ENCODE measurements at places on chromosomes 2 and 18.

DNA sequence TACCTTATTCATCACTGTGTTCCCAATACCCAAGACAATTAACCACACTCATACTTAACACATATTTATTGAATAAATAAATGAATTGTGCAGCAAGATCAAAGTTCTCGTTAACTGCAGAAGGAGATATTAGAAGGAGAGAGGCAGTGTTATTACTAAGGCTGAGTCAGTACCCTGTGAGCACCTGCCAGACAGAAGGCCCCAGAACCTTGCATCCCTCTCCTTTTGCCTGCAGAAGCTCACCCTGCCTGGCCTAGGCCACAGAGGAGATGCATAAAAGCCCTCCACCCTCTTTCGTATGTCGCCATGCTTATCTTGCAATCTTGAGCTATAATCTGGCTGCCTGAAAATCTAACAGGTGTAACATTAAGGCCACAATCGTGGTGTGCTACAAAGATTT is 20.5 kb upstream of the RNF149 start:
- DNase-seq, result peak; percentile 39
- peaks cover 10% of the 10 kb centered on the region for H3K4me1 ChIP-seq
- no peak overlapping the region for H3K27ac ChIP-seq
- H3K27me3 ChIP-seq, result no peaks in the 10 kb centered on the region

GRCh38 chr2:212970132-212970531 is 181.3 kb downstream of the IKZF2 start:
- no peak overlapping the region for H3K27ac ChIP-seq
- no peaks in the 10 kb centered on the region for H3K27me3 ChIP-seq
- peaks cover 9% of the 10 kb centered on the region for H3K4me1 ChIP-seq
- no peaks in the 10 kb centered on the region for H3K36me3 ChIP-seq
- DNase-seq, result no peak

DNA sequence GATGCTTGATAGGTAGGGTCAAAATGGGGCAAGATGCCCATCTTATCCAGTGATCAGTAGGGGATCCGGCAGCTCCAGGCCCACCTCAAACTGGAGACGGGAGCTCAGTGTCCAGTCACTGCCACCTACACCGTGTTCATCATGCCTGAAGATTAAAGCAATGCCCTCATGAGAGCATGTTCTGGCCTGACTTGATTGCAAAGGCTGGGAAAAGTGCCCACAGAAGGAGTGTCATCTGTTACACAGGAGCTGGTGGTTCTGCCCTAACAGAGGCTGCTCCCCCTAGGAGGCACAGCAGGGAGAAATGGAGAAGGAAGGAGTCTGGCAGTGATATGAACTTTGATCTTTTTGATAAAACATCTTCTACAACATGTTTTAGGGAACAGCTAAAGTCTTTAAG is 92.3 kb downstream of the CCBE1 start:
- H3K27me3 ChIP-seq, result no peaks in the 10 kb centered on the region
- no peaks in the 10 kb centered on the region for H3K4me1 ChIP-seq
- no peak overlapping the region for H3K4me3 ChIP-seq
- H3K27ac ChIP-seq, result no peak overlapping the region
- H3K36me3 ChIP-seq, result no peaks in the 10 kb centered on the region

- DNase-seq, result no peak
- peaks cover 26% of the 10 kb centered on the region for H3K4me1 ChIP-seq
- H3K36me3 ChIP-seq, result peaks cover 18% of the 10 kb centered on the region
- H3K4me3 ChIP-seq, result no peak overlapping the region
- no peaks in the 10 kb centered on the region for H3K27me3 ChIP-seq
- H3K27ac ChIP-seq, result no peak overlapping the region
Observed at GRCh38 chr2:64632835-64633819, 20.6 kb downstream of the SERTAD2 start.

GRCh38 chr18:78123144-78123909 is 856.3 kb upstream of the SALL3 start:
- DNase-seq, result no peak
- H3K36me3 ChIP-seq, result peaks cover 4% of the 10 kb centered on the region
- H3K27ac ChIP-seq, result no peak overlapping the region

- no peak overlapping the region for H3K27ac ChIP-seq
- H3K4me3 ChIP-seq, result no peak overlapping the region
- no peaks in the 10 kb centered on the region for H3K4me1 ChIP-seq
- DNase-seq, result no peak
- no peaks in the 10 kb centered on the region for H3K27me3 ChIP-seq
Observed at GRCh38 chr2:184628051-184628450, 29.7 kb downstream of the ZNF804A start.

GRCh38 chr2:75920859-75921551 is 210.3 kb upstream of the GCFC2 start:
- H3K36me3 ChIP-seq, result no peaks in the 10 kb centered on the region
- no peaks in the 10 kb centered on the region for H3K27me3 ChIP-seq
- no peaks in the 10 kb centered on the region for H3K4me1 ChIP-seq
- DNase-seq, result no peak

- no peak overlapping the region for H3K27ac ChIP-seq
- H3K4me3 ChIP-seq, result no peak overlapping the region
- peaks cover 76% of the 10 kb centered on the region for H3K4me1 ChIP-seq
- DNase-seq, result no peak
- H3K36me3 ChIP-seq, result peaks cover 52% of the 10 kb centered on the region
Observed at GRCh38 chr2:98712145-98712544, 18.8 kb downstream of the MGAT4A start.

- H3K27me3 ChIP-seq, result no peaks in the 10 kb centered on the region
- peaks cover 9% of the 10 kb centered on the region for H3K4me1 ChIP-seq
- no peaks in the 10 kb centered on the region for H3K36me3 ChIP-seq
- no peak for DNase-seq
- H3K4me3 ChIP-seq, result no peak overlapping the region
- no peak overlapping the region for H3K27ac ChIP-seq
Observed at GRCh38 chr2:37819186-37819585, 105.9 kb upstream of the RMDN2 start.

DNA sequence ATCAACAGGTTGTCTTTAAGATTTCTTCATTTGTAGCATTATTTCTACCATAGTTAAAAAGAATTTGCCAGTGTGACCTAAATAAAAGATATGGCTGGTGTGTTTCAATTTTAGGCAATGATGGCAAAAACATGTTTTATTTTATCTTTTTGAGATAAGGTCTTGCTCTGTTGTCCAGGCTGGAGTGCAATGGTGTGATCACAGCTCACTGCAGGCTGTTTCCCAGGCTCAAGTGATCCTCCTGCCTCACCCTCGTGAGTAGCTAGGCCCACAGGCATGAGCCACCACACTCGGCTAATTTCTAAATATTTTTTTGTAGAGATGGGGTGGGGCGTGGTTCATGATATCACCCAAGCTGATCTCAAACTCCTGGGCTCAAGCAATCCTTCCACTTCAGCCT is 47.0 kb upstream of the COBLL1 start:
- H3K27me3 ChIP-seq, result peaks cover 5% of the 10 kb centered on the region
- no peak overlapping the region for H3K27ac ChIP-seq
- no peak for DNase-seq
- no peaks in the 10 kb centered on the region for H3K36me3 ChIP-seq
- H3K4me1 ChIP-seq, result no peaks in the 10 kb centered on the region

GRCh38 chr18:4720518-4720917 is 265.4 kb upstream of the DLGAP1 start:
- H3K27me3 ChIP-seq, result no peaks in the 10 kb centered on the region
- H3K4me1 ChIP-seq, result no peaks in the 10 kb centered on the region
- no peaks in the 10 kb centered on the region for H3K36me3 ChIP-seq
- no peak overlapping the region for H3K27ac ChIP-seq
- DNase-seq, result no peak
- H3K4me3 ChIP-seq, result no peak overlapping the region

- H3K36me3 ChIP-seq, result peaks cover 17% of the 10 kb centered on the region
- H3K4me1 ChIP-seq, result peaks cover 39% of the 10 kb centered on the region
- no peaks in the 10 kb centered on the region for H3K27me3 ChIP-seq
- peak overlapping the region; percentile 5 for H3K27ac ChIP-seq
Observed at GRCh38 chr2:241300000-241300399, 15.5 kb downstream of the HDLBP start.

DNA sequence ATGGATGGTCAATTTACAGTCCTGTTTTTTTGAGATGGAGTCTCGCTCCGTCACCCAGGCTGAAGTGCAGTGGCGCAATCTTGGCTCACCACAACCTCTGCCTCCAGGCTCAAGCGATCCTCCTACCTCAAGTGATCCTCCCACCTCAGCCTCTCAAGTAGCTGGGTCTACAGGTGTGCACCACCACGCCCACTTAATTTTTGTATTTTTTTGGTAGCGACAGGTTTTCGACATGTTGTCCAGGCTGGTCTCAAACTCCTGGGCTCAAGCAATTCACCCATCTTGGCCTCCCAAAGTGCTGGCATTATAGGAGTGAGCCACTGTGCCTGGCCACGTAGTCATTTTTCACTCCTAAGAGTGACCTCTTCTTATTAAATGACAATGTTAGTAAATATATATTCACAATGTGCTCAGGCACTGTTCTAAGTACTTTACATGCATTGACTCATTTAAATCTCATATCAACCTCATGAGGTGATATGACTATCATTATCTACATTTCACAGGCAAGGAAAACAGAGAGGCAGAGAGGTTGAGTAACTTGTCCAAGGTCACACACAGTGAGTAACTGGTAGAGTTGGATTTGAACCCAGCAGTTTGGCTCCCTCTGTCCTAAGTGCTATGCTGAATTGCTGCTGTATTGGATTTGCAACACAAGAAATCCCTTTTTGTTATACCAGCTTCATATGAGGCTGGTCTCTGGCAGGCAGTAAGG is 5.6 kb upstream of the DIS3L2 start:
- no peak overlapping the region for H3K27ac ChIP-seq
- H3K4me1 ChIP-seq, result peaks cover 3% of the 10 kb centered on the region

- no peak overlapping the region for H3K27ac ChIP-seq
- H3K36me3 ChIP-seq, result no peaks in the 10 kb centered on the region
- peaks cover 13% of the 10 kb centered on the region for H3K4me1 ChIP-seq
- peaks cover 3% of the 10 kb centered on the region for H3K27me3 ChIP-seq
Observed at GRCh38 chr18:7576685-7577084, 9.6 kb downstream of the PTPRM start.

- no peak overlapping the region for H3K27ac ChIP-seq
- peaks cover 6% of the 10 kb centered on the region for H3K27me3 ChIP-seq
- DNase-seq, result no peak
- H3K4me3 ChIP-seq, result no peak overlapping the region
- H3K36me3 ChIP-seq, result no peaks in the 10 kb centered on the region
Observed at GRCh38 chr18:57753063-57753462, 50.1 kb downstream of the ATP8B1 start.

- H3K36me3 ChIP-seq, result no peaks in the 10 kb centered on the region
- H3K27me3 ChIP-seq, result peaks cover 17% of the 10 kb centered on the region
- no peak overlapping the region for H3K4me3 ChIP-seq
Observed at GRCh38 chr18:75478996-75479880, 51.7 kb upstream of the SMIM21 start.

- no peak for DNase-seq
- no peak overlapping the region for H3K27ac ChIP-seq
- H3K4me1 ChIP-seq, result peaks cover 48% of the 10 kb centered on the region
Observed at GRCh38 chr2:219500135-219500534, 1.4 kb downstream of the GMPPA start.

- H3K27ac ChIP-seq, result no peak overlapping the region
- H3K4me3 ChIP-seq, result no peak overlapping the region
- no peaks in the 10 kb centered on the region for H3K4me1 ChIP-seq
- no peaks in the 10 kb centered on the region for H3K36me3 ChIP-seq
Observed at GRCh38 chr2:188952901-188953300, 21.3 kb upstream of the COL3A1 start.

DNA sequence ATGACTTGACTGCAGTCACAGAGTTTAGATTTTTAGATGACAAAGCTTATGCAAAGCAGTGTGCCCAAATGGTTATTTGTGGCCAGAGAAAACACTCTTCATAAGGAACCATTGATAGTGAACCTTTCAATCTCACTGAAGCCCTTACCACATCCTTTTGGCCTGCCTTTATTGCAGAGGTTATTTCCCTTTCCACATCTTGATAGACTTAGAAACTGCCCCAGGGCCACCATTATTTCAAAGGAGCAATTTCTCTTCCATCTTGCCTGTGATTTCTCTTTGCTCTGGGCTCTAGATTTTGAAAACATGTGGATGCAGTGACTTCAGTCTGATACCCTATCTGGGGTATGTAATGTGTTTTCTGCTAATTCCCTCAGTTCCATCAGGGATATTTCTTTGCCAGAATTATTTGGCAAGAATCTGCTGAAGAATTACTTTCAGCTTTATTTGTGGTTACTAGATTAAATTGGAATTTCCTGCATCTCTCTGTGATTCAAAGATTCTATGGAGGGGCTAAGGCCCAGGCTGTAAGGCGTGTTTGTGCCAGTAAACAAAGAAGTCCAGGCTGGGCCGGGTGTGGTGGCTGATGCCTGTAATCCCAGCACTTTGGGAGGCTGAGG is 51.0 kb downstream of the MOGAT1 start:
- H3K27ac ChIP-seq, result no peak overlapping the region
- no peak overlapping the region for H3K4me3 ChIP-seq
- no peak for DNase-seq
- H3K36me3 ChIP-seq, result no peaks in the 10 kb centered on the region
- no peaks in the 10 kb centered on the region for H3K4me1 ChIP-seq
- peaks cover 8% of the 10 kb centered on the region for H3K27me3 ChIP-seq

DNA sequence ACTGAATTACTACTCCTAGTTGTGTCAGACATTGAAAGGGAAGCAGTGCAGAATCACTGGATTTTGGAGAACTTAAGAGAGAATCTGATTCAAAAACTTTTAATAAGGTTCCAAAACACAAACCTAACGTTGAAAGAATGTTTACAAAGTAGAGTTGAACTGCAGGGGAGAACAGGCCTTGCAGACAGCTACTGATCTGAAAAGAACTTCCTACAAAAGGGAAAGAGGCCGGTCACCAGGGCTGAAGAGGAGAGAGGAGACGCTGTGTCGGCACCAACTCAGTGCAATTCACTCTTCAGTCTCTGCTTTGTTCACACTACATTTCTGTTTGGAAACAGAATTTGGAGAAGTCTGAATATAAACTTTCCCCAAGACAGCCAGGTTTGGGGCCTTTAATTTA is 124.0 kb downstream of the GAREM1 start:
- H3K4me1 ChIP-seq, result no peaks in the 10 kb centered on the region
- H3K4me3 ChIP-seq, result no peak overlapping the region
- no peaks in the 10 kb centered on the region for H3K36me3 ChIP-seq
- no peak for DNase-seq

DNA sequence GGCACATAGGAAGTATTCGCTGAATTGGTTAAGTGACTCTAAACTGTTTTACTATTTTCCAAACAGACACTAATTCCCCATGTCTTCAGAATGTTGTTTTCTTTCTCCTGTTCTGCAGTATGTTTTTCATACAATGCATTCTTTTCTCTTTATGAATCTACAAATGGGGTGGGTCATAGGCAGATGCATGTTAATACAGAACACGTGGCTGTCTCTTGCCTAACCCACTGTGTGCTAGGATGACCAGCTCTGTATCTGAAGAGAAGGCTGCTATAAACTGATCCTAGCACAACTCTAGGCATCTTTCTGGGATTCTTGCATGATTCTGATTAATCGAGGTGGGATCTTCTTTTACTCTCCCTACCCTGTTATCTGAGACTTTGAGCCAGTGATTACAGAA is 826.0 kb downstream of the PLCL1 start:
- H3K4me3 ChIP-seq, result no peak overlapping the region
- H3K36me3 ChIP-seq, result no peaks in the 10 kb centered on the region
- H3K4me1 ChIP-seq, result no peaks in the 10 kb centered on the region
- H3K27ac ChIP-seq, result no peak overlapping the region
